CD4-positive, alpha-beta T cell (primary cell): ENCODE measurements at places on chromosomes 2 and 18. TPM values are rescaled to one million over a fixed set of nuclear protein-coding genes. Genes with fewer than 3 reads are reported as not detected.

The CHRNG gene
- not detected for total RNA-seq

The NMUR1 gene
- total RNA-seq = 0.11 TPM

The CRYBA2 gene
- not detected for total RNA-seq

DNA sequence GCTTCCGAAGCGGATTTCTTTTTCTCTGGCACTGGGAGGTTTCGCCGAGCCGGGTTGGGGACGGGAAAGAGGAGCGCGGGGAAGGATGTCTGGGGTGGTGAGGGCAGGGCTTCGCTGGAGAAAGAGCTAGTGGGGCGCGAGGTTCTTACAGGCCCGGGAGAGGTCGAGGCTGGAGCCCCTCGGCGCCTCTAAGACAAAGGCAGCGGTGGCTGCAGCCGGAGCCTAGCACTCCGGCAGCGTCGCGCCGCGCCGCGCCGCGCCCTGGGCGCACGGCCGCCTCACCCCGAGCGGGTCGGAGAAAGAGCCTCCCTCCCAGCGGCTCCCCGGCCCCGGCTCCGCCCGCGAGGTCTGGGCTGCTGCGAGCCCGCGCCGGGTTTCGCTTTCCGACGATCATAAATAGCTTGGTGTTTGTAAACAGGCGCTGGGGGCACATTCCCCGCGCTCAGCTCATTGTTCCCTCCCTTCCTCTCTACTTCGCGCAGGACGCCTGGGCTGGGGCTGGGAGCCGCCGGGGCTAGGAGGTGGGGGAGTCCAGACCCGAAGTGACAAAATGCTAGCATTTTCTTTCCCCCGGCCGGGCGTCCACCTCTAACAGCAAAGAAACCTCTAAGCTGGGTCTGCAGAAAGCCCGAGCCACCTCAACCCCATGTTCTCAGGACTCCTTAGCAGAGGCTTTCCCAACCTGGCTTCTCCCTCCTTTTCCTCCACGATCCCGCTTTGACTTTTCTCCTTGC, 813 bp upstream of the MEIS1 start:
- H3K36me3 ChIP-seq = no peaks in the 10 kb centered on the region
- DNase-seq = no peak
- H3K4me1 ChIP-seq = peaks cover 30% of the 10 kb centered on the region
- H3K4me3 ChIP-seq = peak overlapping the region; percentile 30
- peaks cover 55% of the 10 kb centered on the region for H3K27me3 ChIP-seq

DNA sequence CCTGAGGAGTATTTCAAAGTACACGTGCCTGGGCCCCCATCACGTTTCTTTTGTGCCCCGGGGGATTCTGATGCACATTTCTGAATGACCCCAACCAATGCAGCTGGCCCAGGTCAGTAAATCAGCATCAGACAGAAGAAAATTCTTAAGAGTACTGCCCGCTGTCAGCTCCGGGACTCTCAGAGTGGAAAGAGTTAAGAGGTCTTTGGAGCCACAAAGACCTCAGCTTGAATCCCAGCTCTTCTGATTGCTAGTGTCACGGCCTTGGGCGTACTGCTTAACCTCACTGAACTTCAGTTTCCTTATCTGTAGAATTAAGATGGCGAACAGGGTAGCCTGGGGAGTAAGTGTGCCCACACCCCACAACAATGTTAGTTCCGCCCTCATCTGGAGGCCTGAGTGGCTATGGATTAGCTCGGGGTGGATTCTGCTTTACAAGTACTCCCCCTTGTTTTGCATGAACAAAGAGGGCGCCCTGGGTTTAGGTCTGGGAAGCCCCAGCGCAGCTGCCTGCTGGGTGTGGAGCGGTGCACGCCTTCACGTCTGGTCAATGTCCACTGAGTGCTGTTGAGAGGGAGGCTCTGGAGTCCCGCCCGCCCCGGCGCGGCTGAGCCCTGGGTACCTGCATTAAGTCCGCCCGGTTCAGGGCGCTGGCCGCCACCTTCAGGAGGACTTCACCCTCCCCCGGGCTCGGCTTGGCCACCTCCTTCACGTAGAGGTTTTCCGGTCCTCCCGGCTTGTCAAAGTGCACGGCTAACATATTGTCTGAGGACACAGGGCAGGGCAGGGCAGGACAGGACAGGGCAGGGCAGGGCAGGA, 858 bp downstream of the TP53I3 start:
- H3K4me1 ChIP-seq = peaks cover 19% of the 10 kb centered on the region
- peak; percentile 47 for DNase-seq
- H3K4me3 ChIP-seq = peak overlapping the region; percentile 61
- H3K27me3 ChIP-seq = no peaks in the 10 kb centered on the region
- peaks cover 15% of the 10 kb centered on the region for H3K36me3 ChIP-seq

GRCh38 chr2:114857196-114857595, 414.8 kb downstream of the DPP10 start:
- no peaks in the 10 kb centered on the region for H3K36me3 ChIP-seq
- no peaks in the 10 kb centered on the region for H3K27me3 ChIP-seq
- DNase-seq = no peak
- no peaks in the 10 kb centered on the region for H3K4me1 ChIP-seq
- no peak overlapping the region for H3K4me3 ChIP-seq

DNA sequence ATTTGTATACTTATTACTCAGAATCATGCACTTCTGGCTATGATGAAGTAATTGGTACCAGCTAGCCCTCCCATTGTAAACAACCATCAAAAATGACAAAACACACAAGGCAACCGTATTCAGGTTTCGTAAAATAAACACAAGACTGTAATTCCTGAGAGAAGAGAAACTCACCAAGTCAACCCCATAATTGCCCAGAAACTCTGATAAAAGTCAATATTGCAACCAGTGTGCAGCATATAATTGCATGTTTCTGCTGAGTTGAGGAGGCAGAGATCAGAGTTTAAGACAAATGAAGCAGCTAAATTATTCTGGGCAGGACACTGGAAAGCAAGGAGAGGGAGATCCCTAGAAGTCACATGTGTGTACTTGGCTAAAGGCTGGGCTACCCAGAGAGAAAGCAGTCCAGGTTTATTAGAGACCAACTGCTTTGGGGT, 90.3 kb downstream of the ROCK2 start:
- no peak for DNase-seq
- no peak overlapping the region for H3K4me3 ChIP-seq
- no peak overlapping the region for H3K27ac ChIP-seq
- no peaks in the 10 kb centered on the region for H3K4me1 ChIP-seq

GRCh38 chr2:222854773-222855700, 5.8 kb upstream of the ACSL3 start:
- H3K4me1 ChIP-seq = no peaks in the 10 kb centered on the region
- DNase-seq = no peak
- H3K36me3 ChIP-seq = no peaks in the 10 kb centered on the region
- H3K4me3 ChIP-seq = no peak overlapping the region

- DNase-seq = no peak
- H3K36me3 ChIP-seq = peaks cover 92% of the 10 kb centered on the region
- H3K27me3 ChIP-seq = no peaks in the 10 kb centered on the region
- no peak overlapping the region for H3K4me3 ChIP-seq
- no peak overlapping the region for H3K27ac ChIP-seq
Observed at GRCh38 chr2:233460726-233461441, 105.7 kb downstream of the USP40 start.

- H3K27me3 ChIP-seq = no peaks in the 10 kb centered on the region
- no peak for DNase-seq
Observed at GRCh38 chr2:51650769-51651168, 618.8 kb upstream of the NRXN1 start.

GRCh38 chr2:138522556-138522955, 21.0 kb downstream of the SPOPL start:
- no peak for DNase-seq
- H3K27me3 ChIP-seq = no peaks in the 10 kb centered on the region
- no peak overlapping the region for H3K4me3 ChIP-seq
